ENCODE measurements at places on chromosomes 1 and 21.
A peak's percentile ranks its signal among the peaks of the same experiment; 100 is the strongest.

DNA sequence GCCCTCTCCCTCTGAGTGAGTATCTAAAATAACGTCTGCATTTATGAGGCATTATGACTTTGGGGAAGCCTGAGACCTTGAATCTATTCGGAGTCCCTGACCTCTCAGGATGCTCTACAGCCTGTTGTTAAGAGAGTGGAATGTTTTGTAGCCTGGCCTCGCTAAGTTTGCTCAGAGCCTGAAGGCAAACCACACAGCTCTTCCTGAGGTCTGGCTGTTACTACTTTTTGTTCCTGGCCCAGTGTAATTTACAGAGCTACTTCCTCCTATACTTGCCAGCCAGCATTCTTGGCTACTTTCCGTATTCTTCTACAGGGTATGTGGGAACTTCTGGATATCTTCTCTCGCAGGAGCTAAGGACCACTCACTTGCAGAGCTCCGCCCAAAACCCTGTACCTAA is 3.6 kb upstream of the ZMYM4 start:
- DNase-seq = no peak

- no peak for DNase-seq
Measured at GRCh38 chr1:30607723-30608122, 115.7 kb downstream of the MATN1 start.

DNA sequence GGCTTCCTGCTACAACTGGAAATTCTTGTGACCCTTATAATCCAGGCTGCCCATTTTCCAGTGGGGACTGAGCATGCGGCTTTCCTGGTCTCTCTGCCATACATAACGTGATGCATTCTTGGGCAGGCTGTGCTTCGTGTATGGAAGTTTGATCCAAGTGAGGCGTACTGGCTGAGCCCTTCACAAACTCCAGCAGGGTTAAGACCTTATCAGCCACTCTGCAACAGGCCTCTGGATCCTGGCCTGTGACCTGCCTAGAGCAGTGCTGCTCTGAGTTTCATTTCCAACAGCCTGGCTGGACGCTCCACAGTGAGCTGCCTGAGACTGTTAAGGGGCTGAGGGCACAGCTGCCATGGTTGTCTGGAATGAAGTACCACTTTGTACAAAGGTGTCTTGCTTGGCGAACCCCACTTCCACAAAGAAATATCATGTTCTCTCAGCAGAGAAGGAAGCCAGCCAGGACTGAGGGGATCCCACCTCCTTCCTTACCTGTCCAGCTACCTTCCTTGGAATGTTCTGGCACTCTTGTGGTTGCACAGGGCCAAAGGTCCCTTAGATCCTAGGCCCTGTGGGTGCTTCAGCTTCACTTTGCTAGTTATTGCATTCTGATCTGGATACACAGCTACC is 28.5 kb upstream of the XPR1 start:
- DNase-seq = no peak

GRCh38 chr1:190436615-190437014 is 41.0 kb downstream of the BRINP3 start:
- peak; percentile 78 for DNase-seq

- no peak for DNase-seq
Measured at GRCh38 chr1:8109216-8109615, 83.1 kb upstream of the ERRFI1 start.

- no peak for DNase-seq
Measured at GRCh38 chr1:107532318-107532717, 391.5 kb downstream of the NTNG1 start.

- DNase-seq = peak; percentile 77
Measured at GRCh38 chr1:75672528-75673393, 51.7 kb upstream of the ACADM start.

- no peak for DNase-seq
Measured at GRCh38 chr1:82073659-82074058, 272.9 kb downstream of the ADGRL2 start.

DNA sequence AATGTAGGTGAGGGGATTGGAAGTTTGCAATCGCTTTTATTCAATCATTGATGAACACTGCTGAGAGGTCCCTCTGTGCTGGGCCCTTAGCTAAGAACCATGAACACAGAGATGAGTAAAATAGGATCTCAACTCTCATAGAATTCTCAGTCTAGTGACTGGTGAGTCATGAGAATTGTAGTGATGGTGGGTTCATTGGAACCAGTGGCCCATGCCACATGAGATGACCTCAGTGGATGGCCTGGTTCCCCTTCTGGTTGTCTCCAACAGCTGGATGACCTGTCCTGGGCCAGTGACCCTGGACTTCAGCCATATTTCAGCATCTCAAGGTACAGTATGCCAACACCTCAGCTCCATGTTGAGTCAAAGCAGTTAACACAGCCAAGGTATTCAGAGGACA is 21.3 kb upstream of the S100A10 start:
- no peak for DNase-seq

- DNase-seq = no peak
Measured at GRCh38 chr1:2322065-2322571, 69.2 kb downstream of the MORN1 start.

GRCh38 chr21:40120940-40121575 is 253.8 kb downstream of the PCP4 start:
- DNase-seq = peak; percentile 54

- no peak for DNase-seq
Measured at GRCh38 chr1:47682786-47683350, 245.0 kb downstream of the FOXD2 start.

DNA sequence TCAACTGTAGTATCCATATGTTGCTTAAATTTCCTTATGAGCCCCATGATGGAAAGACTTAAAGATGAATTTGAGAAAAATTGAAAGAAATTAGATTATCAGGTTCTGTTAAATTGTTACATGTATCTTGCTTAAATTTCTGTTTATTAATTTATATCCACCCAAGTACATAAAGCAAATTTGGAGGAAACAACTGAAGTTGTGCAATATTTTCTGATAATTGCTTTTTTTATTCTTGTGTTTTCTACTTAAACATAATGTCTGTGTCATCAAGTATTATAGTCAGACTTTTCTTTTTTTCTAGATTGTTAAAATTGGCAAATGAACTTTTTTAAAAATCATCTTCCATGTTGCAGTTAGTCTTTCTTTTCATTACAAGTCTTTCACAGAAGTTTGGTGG is 36.8 kb downstream of the RNF11 start:
- no peak for DNase-seq

DNA sequence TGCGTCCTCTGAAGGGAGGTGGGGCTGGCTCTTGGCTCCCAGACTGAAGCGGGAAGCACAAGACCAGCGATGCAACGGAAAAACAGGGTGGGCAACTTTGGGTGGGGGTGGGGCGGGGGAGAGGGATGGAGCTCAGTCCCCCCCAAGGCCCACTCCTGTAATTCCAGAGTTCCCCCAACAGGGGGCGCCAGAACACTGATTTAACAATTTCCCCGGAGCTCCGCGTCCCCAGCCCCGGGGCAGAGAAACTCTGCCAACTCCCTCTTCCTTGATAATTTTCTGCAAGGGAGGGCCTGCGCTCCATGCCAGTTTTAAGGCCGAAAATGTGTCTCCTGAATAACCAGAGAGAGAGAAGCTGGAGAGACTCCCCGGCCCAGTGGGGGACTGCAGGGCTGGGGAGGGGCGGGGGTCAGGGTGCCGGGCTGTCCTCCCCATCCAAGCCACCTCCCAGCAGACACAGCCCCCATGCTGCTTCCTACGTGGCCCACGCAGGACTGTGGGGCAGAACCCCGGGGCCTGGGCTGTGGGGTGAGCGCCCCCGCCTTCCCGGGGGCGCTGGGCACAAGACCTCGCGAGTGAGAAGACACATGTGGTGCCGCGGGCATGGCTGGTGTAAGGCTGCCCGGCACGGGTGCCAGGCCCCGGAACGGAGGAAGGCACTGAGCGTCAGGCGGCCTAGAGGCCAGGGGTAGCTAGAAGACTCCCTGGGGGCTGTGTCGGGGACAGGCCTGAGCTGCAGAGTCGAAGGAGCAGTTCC is 51.4 kb downstream of the KIF21B start:
- peak; percentile 30 for DNase-seq

DNA sequence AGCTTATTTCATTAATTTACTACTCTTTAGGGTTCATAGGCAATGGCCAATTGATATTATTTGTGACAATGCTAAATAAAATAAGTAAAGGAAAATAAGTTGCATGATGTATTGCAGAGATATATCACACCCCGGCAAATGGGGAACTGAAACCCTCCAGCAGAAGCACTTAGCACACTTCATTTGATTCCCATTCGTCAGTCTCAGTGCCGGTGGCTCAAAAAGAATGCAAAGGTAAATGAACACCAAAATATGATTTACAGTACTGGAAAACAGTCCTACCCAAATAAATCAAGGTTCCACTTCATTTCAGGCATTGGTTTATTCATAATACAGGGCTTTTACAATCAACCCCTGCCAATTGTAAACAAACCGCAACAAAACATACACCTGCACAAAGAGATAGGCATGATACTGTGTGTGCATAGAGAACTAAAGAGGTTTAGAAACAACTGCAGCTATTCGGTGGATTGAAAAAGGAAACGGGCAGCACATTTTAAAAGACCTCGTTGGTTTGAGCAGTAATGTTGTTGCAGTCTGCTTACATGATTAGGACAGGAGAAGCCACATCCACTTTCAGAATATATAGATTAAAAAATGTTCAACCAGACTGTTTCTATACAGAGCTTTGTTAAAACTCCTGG is 1019.2 kb downstream of the TTLL7 start:
- no peak for DNase-seq

DNA sequence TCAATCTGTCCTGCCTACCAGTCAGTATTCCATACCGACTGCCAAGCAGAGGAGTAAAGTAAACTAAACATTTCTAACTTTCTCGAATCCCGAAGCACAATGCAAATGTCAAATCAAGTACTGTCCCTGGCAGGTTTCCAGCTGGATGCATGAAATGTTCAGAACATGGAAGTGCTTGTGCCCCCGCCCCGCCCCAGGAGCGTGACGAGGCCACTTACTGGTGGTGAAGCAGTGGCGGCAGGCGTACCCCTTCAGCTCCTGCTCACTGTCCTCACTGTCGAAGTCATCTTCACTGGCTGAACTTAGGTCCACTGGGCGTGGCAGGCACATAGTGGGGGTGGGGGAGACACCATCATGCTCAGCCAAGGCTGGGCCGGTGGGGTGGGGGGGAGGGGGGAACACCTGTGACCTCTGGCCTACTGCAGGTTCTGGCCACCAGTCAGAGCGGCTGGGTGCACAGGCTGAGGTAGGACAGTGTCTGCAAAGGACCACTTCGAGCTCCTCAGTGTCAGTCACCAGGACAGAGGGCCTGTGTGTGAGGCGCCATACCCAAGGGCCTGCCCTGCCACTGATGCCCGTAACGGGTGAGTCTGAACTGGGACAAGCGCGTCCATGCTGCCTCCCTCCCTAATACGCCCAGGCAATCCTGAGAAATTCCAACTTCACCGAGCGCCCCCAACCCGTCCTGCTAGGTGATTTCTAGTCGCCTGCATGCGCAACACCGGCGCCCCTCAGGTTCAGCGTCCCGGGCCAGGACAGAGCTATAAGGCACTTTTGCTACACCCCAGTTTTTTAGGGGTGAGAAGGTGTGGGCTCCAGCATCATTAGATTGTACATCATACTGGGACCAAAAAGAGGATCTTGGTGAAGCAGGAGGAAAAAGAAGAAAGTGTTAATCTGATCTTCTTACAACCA is 46.9 kb downstream of the SLC45A1 start:
- no peak for DNase-seq

DNA sequence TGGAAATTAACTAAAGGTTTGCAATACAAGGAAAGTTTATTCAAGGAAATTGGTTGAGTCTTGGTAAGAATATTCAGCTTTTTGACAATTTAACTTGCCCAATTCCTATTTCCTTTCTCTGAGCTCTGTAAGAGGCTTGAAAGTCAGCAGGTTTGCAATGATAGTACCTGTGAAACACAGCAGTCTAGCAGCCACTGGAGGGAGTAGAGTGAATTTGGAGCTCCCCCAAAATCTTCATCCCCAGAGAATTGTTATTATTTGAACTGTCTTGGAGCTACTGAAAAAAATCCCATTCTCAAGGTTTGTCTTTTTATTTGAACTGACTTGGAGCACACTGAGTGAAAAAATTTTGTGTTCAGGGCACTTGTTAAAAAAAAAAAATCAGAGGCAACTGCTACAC is 654.2 kb upstream of the PKN2 start:
- no peak for DNase-seq

DNA sequence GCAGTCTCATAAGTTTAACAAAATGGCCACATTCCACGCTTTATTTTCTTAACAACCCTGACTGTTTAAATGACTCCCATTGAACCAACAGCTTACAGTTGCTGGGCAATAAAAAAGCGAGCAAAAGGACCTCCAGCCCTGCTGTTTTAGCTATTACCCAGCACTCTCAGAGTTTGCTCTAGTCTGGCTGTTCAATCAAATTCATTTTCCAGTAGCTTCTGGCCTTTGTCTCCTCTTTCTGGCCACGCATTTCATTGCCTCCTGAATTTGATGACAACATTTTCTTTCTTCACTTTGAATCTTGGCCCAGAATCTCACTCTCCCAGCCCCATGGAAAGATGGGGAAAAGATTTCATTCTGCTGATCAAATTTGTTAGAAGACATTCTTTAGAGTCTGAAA is 44.1 kb upstream of the DOCK7 start:
- no peak for DNase-seq

Measured in RKO (cell line).